ENCODE measurements at places on chromosomes 5 and 9.

DNA sequence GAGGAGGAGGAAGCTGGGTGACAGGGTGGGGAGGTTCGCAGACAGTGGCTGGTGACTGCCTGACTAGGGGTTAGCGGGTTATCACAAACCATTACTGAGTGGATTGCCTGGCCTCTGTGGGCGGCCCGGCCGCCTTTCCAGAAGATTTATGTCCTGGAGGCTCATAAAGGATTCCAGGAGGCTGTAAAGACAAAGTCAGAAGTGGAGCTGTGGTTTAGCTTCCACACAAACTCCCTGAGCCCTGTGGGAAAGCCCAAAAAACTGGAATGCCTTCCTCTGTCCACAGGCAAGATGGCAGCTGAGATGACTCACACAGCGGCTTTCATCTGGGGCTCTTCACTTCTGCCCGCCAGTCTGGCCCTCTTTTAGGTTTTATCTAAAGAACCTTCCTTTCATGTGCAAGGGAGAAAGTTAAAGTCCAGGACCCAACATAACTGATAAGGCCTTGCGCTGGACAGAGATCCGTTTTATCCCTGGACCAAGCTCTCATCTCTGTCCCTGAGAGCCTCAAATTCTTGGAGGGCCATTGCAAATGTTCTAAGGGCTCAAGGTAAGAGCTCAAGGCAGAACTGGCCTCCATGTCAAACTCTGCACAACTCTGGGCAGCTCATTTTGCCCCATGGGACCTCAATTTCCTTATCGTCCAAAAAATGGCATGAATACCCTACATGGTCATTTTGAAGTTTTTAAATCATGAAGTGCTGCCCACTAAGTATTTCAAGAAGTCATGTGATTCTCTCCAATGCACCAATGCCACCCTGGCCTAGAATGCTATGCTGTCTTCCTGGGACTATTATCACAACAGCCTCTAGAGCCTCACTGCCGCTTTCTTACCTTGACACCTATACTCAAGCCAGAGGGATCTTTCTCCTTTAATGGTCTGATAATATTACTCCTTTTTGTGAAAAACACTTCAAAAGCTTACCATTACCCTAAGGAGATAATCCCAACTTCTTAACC, 249.4 kb upstream of the TRIM32 start:
- DNase-seq: no peak

DNA sequence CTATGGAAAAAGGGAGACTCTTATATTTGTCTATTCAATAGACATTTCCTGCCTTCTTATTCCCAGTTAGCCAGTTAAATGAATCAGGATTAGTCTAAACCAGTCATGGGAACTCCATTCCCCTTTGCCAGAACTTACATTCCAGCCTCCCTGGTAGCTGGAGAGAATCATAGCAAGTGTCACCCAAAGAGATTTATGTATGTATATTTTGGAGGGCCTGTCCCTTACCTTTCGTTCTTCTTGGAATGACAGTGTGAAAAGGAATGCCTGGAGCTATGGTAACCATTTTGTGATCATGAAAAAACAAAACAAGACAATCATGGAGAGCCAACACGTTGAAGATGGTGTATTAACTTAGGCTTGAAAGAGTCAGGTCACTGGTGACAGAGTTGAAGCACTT, 627.7 kb downstream of the CCDC171 start:
- peak; percentile 56 for DNase-seq

DNA sequence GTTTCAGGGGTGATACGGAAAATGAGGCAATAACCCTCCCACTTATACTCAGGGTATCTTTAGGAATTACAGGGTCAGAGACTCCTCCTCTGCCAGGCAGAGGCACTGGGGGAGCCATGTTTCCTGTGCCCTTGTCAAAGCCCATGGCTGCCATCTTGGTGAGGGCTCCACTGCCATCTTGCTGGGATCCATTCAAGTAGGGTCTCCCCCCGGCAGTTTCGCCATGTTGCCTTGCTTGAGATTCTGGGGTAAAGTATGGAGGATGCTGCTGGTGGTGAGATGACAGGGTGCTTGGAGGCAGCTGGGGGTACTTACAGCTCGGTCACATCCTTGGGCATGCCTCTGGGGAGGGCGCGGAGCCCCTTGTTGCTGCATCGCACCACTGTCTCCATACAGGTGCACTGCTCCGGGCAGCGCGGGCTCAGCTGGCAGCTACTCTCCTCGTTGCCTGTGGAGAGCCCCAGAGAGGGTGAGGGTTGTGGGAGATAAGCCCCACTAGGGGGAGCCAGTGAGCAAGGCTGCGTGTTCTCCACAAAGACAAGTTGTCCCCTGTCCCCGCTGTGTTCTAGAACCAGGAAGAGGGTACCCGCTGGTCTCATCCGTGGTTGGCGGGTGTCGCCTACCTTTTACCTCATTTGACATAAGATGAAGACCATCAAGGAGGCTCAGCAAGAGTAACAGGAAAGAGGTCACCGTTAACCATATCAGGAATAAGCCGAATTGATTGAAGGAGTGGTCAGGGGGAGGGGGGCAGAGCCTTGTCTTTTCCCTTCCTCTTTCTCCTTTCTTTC, 169.0 kb upstream of the PANK3 start:
- peak; percentile 43 for DNase-seq

DNA sequence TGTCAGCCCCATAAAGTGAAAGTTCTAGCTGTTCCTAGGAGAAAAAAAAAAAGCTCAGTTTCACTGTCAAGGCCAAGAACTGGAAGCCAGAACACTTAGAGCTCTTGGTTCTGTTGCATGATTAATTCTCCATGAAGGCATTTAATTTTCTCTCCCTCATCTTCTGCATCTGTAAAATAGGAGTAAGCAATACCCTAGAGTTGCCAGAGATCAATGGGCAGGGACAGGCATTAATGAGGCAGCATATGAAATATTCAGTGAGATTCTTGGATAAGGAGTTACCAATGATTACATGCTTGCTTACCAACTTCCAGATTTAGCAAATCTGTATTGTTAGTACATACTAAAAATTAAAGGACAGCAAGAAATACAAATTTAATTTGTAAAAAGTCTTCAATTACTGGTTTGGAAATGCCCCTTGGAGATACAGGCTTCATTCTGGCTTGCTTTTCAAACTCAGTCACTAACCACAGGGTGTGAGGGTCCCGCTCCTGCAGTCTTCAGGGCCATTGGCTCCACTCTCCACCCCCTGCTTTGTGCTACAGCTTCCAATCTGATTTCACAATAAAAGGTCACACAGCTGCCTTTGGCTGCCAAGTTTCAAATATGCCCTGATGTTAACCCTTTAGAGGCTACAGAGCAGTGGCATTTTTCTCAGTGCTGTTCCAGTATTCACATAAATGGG, 624.6 kb downstream of the BNC2 start:
- peak; percentile 51 for DNase-seq

DNA sequence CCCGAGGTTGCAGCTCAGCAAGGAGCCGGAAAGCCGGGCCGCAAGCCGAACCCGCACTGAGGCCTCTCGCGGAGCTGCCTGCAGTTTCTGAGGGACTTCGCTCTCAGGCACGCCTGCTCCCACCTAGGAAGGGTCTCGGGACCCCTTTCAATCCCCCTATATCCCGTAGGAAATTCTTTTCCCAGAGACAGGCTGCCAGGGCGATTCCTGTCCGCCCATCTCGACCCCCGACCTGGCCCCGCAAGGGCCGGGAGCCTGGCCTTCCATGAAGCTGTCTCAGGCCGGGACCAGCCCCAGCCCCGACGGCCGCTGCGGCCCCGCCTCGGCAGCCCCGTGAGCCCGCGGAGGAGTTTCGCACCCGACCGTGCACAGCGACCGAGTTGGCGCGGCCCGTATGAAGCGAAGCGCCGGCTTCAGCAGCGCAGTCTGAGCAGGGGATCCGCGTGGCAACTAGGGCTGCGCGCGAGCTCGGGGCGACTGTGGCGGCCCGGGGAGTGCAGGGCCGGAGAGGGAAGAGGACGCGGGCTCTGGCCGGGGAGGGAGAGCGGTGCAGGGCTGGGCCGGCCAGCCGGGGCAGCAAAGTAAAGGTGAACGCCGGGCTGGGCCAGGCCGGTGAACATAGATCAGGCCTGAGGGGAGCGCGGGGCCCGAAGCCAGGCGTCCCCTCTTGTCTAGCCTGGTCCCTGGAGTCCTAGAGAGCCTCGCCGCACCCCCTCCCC, 977 bp upstream of the PRDM12 start:
- DNase-seq: peak; percentile 44

- DNase-seq: no peak
These were observed 22.8 kb downstream of the ELAVL2 start for GRCh38 chr9:23803216-23803615.

- peak; percentile 87 for DNase-seq
These were observed 634.7 kb upstream of the ARRDC3 start for GRCh38 chr5:92017776-92018175.

GRCh38 chr5:55172937-55173686, at the start of gene CDC20B:
Gene CDC20B (minus strand): TSS chr5:55173177. CDS start chr5:55173000, 177 bp downstream.
- DNase-seq: peak; percentile 93

DNA sequence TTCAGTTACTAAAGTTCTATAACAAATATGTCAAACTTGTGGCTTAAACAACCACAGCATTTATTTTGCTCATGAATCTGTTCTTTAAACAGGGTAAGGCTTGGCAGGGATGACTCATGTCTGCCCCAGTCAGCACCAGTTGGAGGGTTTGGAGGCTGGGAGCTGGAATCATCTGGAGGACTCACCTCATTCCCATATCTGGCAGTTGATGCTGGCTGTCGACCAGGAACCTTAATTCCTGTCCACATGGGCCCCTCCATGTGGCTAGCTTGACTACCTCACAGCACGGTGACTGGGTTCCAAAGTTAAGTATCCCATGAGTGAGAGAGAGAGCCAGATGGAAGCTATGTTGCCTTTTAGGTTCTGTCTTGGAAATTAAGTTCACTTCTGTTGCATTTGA, 13.8 kb upstream of the CCL28 start:
- peak; percentile 84 for DNase-seq

DNA sequence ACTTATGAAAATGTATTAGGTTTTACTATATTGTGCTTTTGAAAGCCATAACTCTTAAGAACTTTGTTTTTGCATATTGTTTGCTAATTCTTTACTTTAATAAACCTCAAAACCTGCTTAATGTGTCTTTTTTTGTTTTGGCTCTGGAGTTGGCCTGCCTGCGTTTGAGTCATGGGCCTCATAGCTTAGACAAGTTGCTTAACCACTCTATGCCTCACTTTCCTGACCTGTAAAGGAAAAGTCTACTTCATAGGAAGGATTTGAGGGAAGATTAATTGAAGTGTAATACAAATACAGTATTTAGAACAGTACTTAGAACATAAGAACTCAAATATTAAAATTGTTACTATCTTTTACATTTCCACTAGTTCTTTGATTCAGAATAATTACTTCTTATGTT, 10.3 kb downstream of the SMIM32 start:
- peak; percentile 74 for DNase-seq

DNA sequence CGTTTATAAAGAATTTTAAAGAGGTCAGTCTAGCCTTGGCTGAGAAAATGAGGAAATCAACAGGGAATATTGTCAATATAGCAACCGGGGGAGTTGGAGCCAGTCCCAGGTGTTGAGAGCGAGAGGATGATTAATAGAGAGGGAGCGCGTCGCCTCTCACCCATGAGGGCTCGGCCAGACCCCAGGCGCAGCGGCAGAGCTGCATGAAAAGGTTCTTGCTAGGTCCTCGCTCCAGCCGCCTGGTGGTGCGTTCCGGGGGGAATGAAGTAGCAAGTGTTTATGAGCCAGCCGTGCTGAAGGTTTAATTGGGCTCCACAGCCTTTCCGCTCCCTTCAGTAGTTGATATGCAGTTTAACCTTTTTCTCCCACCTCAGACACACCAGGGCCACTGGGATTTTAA, 167.3 kb upstream of the IRX1 start:
- no peak for DNase-seq

DNA sequence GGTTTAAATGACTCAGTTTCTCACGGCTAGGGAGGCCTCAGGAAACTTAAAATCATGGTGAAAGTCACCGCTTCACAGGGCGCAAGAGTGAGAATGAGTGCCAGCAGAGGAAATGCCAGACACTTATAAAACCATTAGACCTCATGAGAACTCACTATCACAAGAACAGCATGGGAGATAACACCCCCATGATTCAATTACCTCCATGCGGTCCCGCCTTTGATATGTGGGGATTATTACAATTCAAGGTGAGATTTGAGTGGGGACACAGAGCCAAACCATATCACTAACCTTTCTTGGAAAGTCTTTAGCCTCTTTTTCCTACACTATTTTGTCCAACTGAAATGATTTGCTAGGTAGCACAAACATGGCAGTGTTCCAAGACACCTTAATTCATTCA, 533.9 kb upstream of the NUDT12 start:
- DNase-seq: no peak

DNA sequence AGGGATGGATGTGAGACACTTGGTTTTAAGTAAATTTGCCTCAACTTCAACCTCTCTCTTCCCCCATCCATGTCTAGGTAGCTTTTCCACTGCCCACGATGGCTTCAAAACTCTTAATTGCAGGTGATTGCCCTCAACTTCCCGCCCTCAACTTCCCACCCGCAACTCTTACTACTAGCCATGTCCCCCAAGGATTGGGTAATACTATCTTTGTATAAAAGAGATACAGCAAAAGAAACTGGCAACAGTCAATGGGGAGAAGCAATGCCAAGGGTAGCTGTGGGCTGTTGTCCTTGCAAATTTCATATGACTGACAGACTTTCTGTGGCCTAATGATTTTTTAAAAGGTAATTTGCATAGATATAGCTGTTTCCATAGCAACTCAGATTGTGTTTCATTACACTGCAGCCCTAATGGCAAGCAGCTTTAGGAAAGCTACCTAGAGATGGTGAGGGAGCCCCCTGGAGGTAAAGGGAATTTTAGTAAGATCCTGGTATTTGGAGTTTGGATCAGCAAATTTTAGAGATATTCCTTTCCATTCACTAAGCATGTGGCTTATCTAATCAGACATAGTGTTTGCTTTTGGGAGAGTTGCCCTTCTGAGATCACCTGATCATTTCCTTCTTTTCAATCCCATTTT, 421.5 kb upstream of the DAP start:
- DNase-seq: peak; percentile 66

GRCh38 chr9:35972093-35972492, 14.1 kb upstream of the OR2S2 start:
- no peak for DNase-seq

GRCh38 chr5:141743866-141744272, 61.8 kb upstream of the ARAP3 start:
- DNase-seq: no peak

All from GM23248 (cell line).